8988T (cell line): ENCODE measurements at places on chromosomes 11 and 22.
A peak's percentile ranks its signal among the peaks of the same experiment; 100 is the strongest.

- no peak for DNase-seq
These were observed 322.0 kb downstream of the CTTN start for GRCh38 chr11:70720281-70720680.

DNA sequence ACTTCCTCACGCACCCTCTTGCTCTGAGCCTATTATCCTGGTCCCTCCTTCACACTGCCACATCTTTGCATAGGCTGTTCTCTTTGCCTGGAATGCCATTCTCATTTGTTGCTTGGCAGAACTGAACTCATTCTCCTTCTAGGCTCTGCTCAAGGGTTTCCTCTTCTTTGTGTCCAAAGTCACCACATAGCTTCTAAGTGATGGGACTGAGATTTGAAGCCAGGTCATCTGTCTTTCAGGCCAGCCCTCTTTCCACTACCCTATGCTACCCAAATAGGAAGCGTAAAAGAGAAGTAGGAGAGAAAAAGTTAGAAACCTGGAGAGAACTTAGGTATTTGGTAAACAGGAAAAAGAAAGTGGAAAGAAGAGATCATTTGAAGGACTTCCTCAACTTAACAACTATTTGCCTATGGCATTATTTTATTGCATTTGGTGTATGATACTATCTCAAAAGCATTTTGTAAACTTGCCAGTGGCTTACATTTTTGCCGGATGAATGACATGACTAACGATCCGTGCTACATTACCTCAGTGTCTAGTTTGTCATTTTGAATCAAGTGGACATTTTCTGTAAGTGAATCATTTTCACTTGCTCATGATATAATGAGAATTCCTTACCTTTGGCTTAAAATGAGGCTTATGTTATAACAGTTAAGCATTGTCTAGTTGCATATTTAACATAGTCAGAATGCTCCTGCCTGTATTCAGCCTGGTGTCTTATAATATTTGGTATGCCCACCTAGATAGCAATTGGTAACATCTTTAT is 18.5 kb downstream of the NF2 start:
- no peak for DNase-seq

GRCh38 chr11:43856993-43857392 is 23.6 kb upstream of the ALKBH3 start:
- no peak for DNase-seq

DNA sequence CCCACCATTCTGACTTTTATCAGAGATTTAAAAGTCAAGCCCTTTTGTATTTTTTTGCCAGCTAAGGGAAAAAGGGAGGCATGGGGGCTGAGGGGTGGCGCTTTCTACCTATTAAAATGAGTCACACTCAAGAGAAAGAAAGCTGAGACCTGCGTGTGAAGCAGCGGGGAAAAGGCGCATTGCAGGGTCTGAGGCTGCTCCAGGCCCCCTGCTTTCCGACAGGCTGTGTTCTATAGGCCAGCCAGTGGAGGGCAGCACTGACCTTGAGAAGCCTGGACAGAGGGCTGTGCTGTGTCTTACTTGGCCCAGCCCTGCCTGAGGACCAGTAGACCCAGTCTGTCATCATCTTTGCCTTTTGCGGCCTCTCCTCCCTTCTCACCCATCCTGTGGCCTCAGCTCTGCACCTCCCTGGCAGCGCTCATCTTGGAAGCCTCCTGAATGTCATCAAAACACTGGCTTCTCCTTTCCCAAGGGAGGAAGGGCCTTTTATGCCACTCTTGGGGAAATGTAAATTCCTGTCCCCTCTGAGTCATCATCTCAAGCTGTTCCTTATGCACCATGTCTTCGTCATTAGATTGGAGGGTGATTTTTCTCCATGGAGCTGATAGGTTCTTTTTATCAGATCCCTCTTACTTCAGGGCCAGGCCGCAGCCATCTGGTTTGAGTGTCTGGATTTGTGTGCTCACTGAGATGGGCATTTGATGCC is 12.6 kb upstream of the MAPK8IP1 start:
- peak; percentile 84 for DNase-seq

DNA sequence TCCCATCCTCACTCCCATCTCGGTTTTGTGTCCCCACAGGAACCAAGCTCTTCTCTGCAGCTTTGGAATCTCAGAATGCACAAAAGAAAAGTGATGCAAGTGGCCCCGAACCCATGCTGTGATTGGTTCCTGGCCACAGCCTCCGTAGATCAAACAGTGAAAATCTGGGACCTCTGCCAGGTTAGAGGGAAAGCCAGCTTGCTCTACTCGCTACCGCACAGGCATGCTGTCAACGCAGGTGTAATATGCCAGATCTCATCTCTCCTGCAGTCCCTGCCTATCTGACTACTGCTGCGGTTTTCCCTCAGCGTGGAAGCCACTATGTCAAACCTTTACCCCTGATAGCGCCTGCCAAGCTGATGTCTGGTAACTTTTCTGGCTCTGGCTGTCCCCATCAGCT is 200.5 kb upstream of the LRRC4C start:
- no peak for DNase-seq

DNA sequence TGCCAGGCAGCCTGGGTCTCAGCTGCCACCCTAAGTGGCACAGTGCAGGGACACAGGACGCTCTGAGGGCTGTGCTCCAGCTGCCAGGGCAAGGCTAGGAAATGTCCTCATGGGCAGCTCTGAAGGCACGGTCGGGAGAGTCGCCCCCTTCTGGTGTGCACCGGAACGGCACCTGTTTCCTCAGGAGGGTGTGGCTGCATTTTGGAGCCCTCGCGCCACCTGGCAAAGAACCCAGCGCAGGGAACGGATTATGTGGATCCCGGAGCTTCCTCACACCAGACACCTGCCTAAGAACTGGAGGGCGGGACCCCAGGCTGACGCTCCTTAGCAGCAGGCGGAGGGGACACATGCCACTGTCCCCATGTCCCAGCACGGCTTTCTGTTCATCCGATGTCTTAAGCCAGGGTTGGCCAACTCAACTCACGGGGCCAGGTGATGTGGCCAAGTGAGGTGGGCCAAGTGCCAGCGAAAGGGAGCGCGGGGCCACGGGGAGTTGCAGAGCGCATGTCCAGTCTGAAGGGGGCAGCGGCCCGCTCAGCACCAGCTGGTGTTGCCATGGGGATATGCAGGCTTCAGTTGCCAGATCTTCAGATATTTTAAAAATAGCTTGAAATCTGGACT is 5.1 kb upstream of the SLC22A8 start:
- DNase-seq, result peak; percentile 71

DNA sequence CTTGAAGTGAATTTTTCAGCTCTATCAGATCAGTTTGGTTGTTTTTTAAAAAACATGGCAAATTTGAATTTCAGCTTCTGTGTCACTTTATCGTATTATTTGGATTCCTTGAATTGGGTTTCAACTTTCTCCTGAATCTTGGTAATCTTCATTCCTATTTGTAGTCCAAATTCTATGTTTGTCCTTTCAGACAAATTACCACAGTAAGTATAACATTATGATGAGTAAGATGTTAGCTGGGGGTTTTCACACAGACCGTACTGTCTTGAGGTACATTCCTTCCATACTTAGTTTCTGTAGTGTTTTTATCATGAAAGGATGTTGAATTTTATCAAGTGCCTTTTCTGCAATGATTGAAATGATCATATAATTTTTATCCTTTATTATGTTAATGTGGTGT is 28.0 kb downstream of the OR5B17 start:
- no peak for DNase-seq

DNA sequence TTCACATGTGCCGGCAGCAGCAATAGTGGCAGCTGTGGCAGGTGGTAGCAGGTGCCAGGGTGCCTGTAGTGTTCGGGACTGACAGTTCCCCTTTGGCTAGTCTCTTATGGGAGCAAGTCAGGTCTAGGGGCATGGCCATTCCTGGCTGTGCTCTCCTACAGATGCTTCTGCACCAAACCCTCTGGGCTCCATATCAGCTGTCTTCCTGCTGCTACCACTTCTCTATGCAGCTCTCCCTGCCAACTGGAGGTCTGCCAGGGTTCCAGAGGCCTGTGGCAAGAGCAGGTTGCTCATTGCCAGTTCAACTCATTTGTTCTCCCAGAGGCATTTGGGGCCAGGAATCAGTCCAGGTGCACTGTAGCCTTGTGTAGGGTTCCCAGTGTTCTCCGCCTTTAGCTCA is 473.7 kb downstream of the JRKL start:
- DNase-seq, result no peak

DNA sequence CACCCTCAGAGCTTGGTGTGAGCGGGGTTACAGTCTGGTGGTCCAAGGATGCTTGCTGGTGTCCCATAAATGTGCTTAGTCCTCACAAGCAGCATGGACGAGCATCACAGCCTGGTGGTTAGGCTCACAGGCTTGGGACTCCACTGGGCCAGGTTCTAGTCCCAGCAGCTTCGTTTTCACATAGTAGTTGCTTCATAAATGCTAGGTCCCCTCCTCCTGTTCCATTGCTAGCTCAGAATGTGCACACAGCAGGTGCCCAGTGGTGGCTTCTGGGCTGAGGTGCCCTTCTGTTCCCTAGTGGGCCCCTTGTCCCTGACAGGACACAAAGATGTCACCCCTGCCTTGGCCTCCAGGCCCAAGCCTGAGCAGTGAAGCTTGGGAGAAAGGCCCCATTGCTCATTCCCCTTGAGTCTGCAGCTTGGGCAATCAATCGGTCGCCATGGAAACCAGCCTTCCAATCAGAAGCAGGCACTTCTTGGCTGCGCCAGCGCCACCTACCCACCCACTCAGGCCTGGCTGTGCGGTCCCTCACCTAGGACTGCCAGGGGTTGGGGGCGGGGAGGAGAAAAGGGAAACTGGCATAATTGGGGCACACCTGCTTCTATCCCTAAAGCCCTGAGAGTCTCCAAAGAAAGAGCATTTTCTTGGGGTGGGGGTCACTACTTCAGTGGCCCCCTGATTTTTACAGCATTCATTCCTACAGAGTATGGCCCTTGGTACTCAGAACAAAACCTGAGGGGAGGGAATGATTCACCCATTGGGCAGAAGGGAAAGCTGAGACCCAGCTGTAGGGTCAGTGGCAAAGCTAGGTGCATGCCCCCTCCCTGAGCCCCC is 48.1 kb downstream of the CYTH4 start:
- DNase-seq, result peak; percentile 59

DNA sequence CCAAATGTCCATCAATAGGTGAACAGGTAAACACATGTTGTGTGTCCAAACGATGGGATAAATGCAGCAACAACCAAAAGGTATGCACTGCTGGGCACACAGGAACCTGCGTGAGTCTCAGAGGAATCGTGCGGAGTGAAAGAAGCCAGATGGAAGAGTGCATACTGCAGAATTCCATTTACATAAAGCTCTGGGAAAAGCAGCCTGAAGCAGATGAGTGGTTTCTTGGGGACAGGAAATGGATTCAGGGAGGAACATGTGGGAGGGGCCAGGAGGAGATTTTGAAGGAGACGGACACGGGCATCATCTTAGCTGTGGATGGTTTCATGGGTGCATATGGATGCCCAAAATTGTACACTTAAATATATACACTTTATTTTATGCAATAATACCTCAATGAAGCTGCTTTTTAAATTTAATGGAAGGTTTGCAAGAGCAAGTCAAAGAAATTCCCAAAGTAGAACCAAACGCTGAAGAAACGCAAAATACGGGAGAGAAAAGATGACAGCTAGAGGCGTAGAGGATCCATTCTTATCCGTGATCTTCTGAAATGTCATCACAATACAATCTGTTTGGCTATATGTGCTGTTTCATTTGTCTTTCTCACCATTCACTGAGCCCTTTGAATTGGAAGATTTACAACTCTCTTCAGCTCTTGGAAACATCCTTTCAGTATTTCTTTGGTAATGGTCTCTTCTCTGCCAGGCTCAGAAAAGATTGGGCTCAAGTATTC is 24.5 kb downstream of the ST14 start:
- DNase-seq, result no peak

- no peak for DNase-seq
These were observed 72.7 kb upstream of the CRTAM start for GRCh38 chr11:122765487-122766131.

- no peak for DNase-seq
These were observed 19.0 kb upstream of the OR52K2 start for GRCh38 chr11:4430051-4430450.

- no peak for DNase-seq
These were observed 32.2 kb downstream of the PARVA start for GRCh38 chr11:12409621-12410005.

GRCh38 chr22:36925388-36926290 is 12.2 kb downstream of the CSF2RB start:
- no peak for DNase-seq

- peak; percentile 76 for DNase-seq
These were observed 929 bp upstream of the RHOG start for GRCh38 chr11:3841426-3842350.

- DNase-seq, result no peak
These were observed 8.7 kb upstream of the MS4A4E start for GRCh38 chr11:60251485-60252212.

GRCh38 chr11:126391286-126391954 is 35.9 kb downstream of the ST3GAL4 start:
- no peak for DNase-seq

DNA sequence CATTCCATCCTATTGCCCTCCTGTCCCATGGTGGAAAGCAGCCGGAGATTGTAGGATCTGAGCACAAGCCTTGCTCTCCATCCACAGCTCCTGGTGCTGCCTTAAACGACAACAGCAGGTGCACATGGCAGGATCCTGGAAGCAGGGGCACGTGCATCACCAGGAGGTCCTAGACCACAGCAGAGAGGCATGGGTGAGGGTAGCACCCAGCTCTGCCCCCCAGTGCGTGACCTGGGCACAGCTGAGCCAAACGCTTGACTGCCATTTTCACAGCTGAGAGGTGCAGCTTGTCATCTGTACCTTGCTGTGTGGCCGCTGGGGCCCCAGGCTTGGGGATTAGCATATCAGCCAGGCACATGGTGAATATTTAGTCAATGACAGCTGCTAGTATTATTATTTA is 92.7 kb downstream of the NTM start:
- no peak for DNase-seq

DNA sequence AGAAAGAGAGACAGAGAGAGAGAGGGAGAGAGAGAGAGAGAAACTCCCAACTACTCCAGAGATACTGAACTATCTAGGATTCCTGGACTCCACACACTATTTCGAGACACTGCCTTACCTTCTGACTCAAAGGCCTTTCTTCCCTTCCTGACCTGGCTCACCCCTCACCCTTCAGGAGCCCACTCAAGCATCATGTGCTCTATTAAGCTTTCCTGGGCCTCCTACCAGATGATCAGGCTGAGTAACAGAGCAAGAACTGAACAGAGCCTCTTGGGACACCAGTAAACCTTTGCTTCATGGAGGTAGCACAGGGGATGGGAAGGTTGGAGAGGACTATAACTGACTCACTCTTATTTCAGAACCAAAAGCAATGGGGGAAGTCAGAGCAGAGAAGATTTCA is 31.4 kb downstream of the PLEKHA7 start:
- no peak for DNase-seq

GRCh38 chr11:46254133-46254491 is 23.4 kb upstream of the CREB3L1 start:
- no peak for DNase-seq

DNA sequence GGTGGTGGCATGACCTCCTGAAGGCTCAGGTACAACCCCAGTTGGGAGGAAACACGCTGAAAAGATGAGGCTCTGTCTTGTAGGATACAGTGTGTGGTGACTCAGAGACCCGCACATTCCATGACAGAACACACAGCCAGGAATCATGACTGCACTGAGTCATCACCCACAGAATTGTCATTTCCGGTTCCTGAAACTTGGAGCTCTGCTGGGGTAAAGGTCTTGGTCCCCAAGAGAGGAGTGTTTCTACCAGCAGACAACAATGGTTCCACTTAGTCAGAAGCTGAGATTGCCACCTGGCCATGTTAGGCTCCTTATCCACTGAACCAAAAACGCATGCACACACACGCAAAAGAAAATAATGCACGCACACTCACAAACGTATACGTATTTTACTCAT is 31.5 kb upstream of the CYB5R3 start:
- peak; percentile 70 for DNase-seq
